ENCODE measurements at places on chromosomes 13 and 19.

GRCh38 chr13:98468929-98469328 lies 108.0 kb downstream of the STK24 start:
- DNase-seq = no peak

DNA sequence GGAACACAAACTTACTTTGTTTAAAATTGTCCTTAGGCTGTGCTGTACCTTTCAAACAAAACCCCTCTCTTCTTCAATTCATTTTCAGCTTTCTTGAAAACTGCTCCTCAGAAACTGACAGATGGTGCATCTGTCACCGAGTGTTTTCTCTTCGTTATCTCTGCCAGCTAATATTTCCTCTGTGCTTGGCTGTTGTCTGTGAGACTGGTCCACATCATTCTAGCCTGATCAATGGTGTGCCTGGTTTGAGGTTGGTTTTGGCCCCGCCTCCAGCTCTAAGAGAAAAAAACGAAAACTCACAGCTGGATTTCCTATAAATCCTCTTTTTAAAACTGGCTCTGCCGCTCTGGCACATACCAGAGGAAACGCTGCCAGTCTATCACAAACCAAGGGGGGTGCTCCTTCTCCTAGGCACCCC lies 79.7 kb downstream of the STARD13 start:
- DNase-seq = no peak

DNA sequence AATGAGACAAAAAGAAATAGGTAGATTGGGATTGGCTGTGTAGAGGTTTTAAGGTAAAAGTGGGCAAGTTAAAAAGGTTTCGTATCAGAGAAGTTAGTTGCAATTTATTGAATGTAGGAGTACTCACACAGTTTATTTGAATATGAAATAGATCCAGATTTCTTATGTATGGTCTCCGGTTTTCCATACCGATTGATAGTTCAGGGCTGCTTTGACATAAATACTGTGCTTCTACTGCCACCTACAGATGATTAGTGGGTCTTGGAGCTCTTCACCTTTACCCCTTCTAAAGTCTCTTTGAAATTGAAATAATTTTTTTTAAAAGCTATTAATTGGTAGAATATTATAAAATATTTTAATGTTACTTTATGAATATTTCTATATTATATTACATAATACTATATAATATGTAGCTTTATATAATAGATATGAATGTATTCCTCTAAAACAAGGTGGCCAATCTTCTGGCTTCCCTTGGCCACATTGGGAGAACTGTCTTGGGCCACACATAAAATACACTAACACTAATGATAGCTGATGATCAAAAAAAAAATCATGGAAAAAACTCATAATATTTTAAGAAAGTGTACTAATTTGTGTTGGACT lies 7.7 kb upstream of the GPR18 start:
- DNase-seq = no peak

- no peak for DNase-seq
Observed at GRCh38 chr19:4684312-4685095, 14.4 kb upstream of the MYDGF start.

DNA sequence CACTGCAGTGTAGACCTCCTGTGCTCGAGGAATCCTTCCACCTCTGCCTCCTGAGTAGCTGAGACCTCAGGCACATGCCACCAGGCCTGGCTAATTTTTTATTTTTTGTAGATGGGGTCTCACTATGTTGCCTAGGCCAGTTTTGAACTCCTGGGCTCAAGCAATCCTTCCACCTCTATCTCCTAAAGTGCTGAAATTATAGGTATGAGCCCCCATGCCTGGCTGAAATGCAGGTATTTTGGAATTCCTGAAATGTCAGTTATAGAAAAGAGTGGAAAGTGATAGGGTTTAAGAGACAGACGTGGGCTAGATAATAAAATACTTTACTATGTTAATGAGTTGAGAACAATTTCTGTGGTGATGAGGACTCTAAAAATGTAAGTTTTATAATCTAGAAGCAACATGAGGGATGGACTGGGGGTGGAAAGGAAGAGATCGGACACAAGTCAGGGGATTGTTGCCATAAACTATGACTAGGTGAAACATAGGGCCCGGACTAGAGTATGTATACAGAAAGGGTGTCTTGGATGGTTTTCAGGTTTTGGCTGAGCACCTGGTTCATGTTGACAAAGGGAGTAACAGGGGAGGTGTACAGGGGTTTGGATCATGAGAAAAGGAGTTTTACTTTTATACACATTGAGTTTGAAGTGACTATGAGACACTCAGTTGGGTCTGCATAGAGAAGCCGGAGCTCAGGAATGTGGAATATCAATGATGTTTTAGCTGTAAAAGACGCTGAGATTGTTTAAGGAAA lies 165.6 kb upstream of the STARD13 start:
- no peak for DNase-seq

DNA sequence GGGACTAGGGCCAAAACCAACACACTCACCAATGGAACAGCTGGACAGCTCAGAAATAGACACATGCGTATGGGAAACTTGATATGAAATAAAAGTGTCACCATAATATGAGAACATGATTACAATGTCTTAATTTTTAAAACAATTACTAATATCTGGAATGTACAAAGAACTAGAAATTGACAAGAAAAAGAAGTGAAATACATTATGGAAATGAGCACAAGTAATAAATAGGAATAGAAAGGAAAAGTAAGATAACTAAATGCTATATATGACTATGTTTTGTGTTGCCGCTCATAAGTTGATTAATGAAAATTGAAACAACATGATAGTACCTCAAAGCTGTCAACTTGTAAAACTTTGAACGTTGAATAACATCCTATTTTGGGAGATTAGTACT lies 801.1 kb downstream of the SLITRK5 start:
- no peak for DNase-seq

DNA sequence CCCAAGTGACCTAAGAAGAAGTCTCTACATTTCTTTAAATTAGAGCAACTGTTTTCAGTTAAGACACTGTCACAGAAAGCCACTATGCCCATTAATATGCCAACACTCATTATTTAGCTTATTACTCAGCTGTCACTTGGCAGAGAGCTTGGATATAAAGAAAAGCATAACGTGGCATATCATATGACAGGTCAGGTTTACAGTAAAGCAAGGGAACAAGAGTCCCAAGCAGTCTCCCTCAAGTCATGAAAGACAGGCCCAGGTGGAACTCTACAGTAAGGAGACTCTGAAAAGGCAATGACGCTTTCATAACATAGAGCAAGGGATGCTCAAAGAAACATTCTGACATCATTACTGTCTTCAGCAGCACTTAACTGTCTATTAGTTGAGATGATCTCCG lies 6.3 kb downstream of the LHFPL6 start:
- DNase-seq = no peak

GRCh38 chr13:25675060-25675459 lies 303.3 kb downstream of the ATP8A2 start:
- DNase-seq = no peak

GRCh38 chr13:98427331-98427995 lies 149.4 kb downstream of the STK24 start:
- no peak for DNase-seq

GRCh38 chr13:80962173-80962572 lies 621.2 kb upstream of the SPRY2 start:
- no peak for DNase-seq

DNA sequence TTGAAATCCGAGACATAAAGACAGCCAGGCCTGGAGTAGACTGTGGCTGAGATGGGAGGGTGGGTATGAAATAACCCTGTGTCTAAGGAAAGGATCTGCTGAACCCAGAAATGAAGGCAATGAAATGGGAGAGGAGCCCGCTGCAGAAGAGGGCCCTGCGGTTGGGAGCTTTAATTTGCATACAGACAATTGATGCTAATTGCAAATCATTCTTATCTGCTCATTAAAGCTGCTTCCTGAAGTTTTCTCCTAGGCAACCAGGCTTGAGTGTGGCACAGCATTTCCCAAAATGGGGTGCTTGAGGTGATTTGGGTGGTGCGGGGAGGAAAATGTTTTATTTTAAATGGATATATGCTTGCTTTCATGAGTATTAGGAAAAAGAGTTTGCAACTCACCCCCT lies 55.4 kb downstream of the DPF1 start:
- no peak for DNase-seq

DNA sequence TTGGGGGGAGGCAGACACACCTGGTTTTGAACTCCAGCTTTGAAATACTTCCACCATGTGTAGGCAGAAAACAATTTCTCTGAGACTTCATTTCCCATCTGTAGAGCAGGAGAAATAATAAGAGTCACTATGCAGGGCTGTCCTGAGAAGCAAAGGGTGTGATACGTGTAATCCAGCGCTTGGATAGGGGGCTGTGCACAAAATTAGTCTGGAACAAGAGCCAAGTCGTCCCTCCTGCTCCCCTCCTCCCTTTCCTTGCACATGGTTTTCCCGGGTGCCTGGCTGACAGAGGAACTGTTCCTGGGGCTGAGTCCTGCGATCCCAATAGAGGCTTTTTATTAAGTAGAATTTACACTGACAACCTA lies 29.6 kb upstream of the UBE2L5 start:
- DNase-seq = no peak

DNA sequence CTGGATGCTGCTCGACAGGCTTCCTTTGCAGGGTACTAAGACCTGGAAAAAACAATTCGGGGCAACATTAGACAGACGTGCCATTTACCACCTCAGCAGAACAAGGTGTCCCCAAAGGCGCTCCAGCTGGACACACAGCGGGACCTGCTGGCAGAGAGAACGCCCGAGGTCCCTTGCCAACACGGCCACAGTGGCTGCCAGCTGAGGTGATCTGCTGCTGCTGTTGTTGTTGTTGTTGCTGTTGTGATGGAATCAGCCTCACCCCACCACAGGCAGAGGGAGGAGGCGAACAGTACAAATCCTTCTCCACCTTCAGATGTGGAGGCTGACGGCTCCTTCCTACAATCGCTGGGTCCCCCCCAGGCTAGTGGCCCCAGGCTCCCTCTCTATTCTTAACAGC lies 25.2 kb downstream of the ANKRD27 start:
- no peak for DNase-seq

GRCh38 chr13:33183431-33184111 lies 102.0 kb downstream of the STARD13 start:
- DNase-seq = no peak

DNA sequence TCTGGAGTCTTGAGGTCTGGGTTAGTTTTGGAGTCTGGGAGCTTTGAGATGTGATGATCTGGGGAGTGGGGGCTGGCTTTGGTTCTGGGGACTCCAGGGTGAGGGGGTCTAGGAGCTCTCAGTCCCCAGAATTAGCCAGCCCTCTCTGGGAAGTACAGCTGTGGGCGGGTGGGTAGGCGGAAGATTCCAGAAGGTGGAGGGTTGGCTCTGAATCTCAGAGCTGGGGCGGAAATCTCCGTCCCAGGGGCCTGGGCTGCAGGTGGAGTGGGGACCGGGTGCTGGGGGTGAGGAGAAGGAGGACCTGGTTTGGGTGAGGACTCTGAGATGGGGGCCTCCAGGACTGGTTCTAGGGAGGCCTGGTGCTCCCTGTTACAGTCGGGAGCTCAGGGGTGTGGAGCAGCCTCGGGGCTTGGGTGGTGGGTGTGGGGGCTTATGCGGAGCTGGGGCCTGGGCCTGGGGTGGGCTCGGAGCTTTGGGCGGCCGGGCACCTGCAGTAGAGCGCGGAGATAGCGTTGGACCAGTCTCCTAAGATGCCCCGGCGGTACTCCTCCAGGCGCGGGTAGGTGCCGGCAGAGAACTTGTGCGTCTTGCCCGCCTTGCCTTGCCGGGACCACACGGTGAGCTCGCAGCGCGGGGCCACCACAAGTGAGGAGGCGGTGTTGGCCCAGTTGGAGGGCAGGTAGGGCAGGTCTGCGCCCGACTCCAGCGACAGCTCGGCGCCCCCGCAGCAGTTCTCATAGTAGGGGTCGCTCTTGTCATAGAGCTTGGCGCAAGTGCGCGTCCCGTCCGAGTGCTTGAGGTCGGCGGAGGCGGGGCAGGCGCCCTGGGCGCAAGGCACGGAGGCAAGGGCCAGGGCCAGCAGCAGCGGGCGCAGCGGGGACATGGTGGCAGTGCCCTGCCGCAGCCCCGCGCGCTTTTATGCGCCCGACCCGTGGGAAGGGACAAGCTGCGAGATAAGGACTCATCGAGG lies at the start of gene SYCN:
Gene SYCN, minus strand, starts transcription at position 892 of the 970 bp plus-strand sequence. Its CDS starts 9 bp downstream, at position 883.
- no peak for DNase-seq

GRCh38 chr19:4844348-4845179 lies 13.1 kb upstream of the TICAM1 start:
- peak; percentile 56 for DNase-seq

- DNase-seq = no peak
Observed at GRCh38 chr13:76316998-76317527, 569.1 kb downstream of the KCTD12 start.

DNA sequence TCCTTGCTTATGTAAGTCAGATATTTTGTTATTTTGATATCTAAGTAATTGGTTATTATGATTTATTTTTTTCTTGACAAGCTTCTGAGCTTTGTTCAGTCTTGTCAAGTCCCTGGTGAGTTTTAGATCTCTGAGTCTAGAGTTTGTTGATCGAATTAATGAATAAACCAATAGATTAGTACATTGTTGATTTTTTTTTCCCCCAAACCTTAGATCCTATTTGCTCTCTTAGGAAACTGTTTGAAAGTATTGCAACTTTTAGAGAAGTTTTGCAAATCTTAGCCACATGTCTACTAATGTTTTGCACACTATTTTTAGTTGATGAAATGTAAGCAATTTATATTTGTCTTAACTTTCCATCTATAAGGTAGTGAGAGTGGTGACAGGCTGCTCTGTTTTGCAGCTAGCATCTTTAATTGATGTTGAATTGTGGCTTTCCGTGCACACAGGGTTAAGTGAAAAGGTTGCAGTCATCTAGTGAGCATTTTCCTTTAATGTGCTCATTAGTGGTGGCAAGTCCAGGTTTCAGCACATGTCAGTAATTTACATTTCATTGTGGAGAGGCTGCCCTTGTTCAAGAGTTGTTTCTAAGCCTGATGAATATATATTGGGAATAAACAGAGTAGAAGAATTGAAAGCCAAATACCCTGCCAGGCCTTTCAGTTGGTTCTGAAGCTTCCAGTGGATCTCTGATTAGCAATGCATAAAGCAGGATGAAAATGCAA lies 86.3 kb downstream of the PCCA start:
- DNase-seq = no peak

GRCh38 chr19:40831502-40832430 lies 18.5 kb downstream of the CYP2A6 start:
- DNase-seq = no peak

DNA sequence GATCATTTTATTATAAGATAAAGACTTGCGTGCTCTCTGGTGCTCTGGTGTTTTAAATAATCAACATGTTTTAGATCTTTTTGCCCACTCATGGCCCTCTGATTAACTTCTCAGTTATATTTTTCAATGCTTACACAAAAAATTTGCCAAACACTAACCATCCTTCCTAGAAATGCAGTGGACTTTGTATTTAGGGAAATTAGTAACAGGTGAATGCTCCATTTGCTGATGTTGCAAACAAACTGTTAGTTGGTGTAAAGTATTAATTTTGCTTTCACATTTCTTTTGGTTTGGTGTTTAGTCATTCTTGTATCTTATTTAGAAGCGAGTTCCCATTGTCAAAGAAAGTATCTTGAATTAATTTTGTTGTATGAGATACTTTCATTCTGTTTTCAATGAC lies 2.7 kb downstream of the KL start:
- DNase-seq = no peak

GRCh38 chr13:97114651-97115050 lies 107.5 kb upstream of the MBNL2 start:
- no peak for DNase-seq

- DNase-seq = no peak
Observed at GRCh38 chr13:35716186-35716585, 239.7 kb upstream of the MAB21L1 start.

GRCh38 chr13:95231393-95231792 lies 69.9 kb downstream of the ABCC4 start:
- no peak for DNase-seq

GRCh38 chr13:113089693-113090414 lies 15.7 kb upstream of the F7 start:
- no peak for DNase-seq

GRCh38 chr13:31236211-31236786 lies 36.5 kb downstream of the B3GLCT start:
- no peak for DNase-seq

All from right renal pelvis (tissue), 4 donors.